KBM-7 (cell line): ENCODE measurements at places on chromosomes 3 and 15.

DNA sequence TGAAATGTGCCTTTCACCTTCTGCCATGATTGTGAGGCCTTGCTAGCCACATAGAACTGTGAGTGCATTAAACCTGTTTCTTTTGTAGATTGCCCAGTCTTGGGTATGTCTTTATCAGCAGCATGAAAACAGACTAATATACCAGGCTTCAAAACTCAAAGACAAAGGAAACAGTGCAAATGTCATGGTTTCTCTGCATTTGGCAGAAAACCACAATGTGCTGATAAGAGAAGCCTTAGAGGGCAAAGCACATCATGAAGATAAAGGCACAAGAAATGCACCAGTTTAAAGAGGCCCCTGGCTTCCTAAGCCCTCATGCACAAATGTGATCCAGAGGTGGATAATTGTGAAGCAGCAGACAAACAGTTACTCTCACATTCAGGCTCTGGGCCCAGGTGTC is 259.2 kb downstream of the CPNE4 start:
- no peak for DNase-seq

- DNase-seq: no peak
Observed at GRCh38 chr3:186538779-186539178, 5.4 kb downstream of the CRYGS start.

GRCh38 chr3:37475435-37475834 is 301.1 kb upstream of the LRRFIP2 start:
- no peak for DNase-seq

- DNase-seq: no peak
Observed at GRCh38 chr3:108495717-108496116, 14.7 kb downstream of the MYH15 start.

GRCh38 chr15:71392861-71393283 is 277.6 kb downstream of the THSD4 start:
- no peak for DNase-seq

- no peak for DNase-seq
Observed at GRCh38 chr3:69542089-69542804, 156.4 kb upstream of the FRMD4B start.

DNA sequence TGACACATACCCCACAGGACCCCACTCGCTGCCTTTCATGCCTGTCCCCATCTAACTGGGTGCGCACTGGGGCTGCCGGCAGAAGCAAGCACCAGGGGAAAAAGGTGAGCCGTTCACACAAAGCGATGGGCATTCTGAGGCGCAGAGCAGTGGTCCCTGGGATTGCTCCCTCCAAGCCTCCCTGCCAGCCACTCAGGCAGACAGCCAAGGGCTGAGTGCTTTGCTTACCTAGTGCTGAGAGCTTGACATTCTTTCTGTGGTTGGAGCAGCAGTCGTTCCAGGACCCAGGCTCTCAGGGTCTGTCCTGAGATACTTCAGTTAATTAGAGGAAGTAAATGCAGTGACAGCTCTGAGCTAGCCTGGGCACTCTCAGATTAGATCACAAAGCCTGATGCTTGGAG is 5.7 kb downstream of the ESYT3 start:
- peak; percentile 58 for DNase-seq

GRCh38 chr3:79018671-79019136 is 749.1 kb downstream of the ROBO1 start:
- peak; percentile 34 for DNase-seq

DNA sequence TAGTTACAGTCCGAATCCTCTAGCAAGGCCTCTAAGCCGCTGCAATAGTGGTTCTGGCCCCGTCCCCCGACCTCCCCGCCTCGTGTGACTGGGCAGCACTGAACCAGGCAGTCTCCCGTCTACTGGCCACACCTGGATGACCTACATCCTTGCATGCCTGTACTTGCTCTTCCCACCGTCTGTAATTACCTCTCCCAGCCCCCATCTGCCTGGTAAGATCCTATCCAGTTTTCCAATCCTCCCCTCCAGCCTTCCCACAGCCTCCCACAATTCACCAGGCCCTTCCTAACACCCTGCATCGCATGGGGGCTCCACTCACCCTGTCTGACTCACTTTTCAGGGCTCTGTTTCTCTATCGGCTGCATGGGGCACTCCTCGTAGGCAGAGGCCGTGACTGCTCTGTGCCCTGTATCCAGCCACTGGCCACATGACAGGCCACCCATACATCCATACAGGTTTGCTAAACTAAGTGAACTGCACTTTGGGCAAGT is 32.8 kb downstream of the XXYLT1 start:
- DNase-seq: no peak

GRCh38 chr3:134355416-134355815 is 18.8 kb downstream of the AMOTL2 start:
- DNase-seq: no peak

DNA sequence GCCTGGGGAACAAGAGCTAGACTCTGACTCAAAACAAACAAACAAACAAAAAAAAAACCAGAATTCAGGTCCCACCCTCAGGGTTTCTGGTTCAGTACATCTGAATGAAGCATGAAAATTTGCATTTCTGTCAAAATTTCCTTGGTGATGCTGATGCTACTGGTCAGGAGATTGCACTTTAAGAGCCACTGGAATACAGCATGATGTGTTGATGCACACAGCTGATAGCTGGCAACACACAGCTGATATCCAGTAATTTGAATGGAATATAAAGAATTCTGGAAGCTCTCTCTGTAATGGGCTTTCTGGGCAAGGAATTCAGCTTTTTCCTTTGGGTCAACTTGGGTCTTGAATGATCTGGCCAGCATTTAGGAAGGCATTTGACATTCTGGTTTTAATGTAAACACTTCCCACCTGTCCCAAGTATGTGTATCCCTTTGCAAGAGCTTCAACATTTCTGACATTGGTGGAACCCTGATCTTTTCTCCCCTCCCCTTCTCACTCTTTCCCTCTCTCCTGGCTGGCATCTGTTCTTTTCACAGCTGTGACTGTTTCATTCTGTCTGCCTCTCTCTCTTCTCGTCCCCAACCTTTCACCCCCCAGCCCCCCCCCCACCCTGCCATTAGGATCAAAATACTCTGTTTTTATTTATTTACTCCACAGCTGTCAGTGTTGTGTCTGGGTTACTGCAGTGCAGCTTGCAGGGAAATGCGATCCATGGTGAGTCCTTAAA is 189.5 kb downstream of the TPRG1 start:
- no peak for DNase-seq

DNA sequence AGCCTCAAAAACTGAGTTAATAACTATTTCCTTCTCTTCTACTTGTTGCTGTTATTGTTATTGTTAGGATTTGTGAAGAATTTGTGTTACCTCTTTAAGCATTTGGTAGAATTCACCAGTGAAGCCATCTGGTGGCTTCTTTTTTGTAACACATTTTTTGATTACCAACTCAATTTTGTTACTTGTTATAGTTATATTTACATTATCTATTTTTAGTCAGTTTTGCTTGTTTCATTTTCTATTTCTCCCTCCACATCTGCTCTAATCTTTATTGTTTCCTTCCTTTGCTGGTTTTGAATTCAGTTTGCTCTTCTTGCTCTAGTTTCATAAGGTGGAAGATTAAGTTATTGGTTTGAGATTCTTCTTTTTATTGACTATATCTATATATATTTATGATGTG is 3.7 kb upstream of the SLC9C1 start:
- no peak for DNase-seq

- no peak for DNase-seq
Observed at GRCh38 chr15:23415321-23415865, 31.6 kb downstream of the GOLGA6L2 start.

DNA sequence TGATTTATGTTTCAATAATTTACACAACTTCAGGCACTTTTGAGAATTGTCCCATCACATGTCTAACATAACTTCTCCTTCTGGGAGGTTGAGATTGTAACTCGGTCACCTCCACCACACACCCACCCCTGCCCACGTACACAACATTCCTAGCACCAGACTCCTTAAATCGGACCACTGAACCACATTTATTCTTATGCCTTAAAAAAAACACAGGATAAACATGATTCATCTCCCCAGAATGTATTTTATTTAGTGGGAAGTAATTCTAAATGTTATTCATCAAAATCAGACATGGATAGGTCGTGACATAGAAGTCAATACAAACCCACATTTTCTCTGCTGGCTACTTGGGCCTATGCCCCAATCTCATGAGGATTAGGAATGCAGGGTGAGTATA is 3.0 kb downstream of the SNTN start:
- DNase-seq: no peak

- no peak for DNase-seq
Observed at GRCh38 chr3:120472121-120472844, 21.5 kb upstream of the FSTL1 start.

- no peak for DNase-seq
Observed at GRCh38 chr15:70351941-70352774, 254.4 kb upstream of the TLE3 start.

DNA sequence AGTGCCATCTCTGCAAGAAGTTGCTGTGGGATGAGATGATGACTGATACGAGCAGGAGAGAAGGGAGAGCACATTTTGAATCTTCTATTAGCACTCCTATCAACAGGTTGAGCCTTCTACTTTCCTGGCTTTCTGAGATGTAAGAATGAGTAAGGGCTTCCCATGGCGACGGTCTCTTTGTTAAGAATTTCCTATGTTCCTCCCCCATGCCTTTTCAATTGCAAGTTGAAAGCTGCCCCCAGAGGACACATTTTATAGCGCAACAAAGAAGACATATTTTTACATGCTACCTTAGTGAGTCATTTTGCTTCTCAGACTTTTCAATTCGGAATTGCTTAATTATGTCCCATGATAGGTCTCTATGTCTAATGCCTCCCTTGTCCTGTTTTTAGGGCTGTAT is 71.3 kb upstream of the LRTM1 start:
- DNase-seq: peak; percentile 16

DNA sequence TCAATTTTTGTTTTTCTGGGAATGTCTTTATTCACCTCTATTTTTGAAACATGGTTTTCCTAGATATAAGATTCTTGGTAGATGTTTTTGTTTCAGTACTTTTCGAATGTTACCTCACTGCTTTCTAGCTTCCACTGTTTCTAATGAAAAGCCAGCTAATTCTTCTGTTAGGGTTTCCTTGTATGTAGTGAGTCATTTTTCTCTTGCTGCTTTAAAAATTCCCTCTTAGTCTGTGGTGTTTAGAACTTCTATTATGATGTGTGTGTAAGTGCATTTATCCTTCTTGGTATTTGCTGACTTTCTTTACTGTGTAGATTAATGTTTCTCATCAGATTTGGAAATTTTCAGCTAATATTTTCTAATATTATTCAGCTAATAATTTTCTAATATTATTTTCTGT is 151.1 kb upstream of the OSTN start:
- DNase-seq: no peak

- DNase-seq: peak; percentile 11
Observed at GRCh38 chr3:151037746-151038477, 47.6 kb upstream of the MED12L start.

DNA sequence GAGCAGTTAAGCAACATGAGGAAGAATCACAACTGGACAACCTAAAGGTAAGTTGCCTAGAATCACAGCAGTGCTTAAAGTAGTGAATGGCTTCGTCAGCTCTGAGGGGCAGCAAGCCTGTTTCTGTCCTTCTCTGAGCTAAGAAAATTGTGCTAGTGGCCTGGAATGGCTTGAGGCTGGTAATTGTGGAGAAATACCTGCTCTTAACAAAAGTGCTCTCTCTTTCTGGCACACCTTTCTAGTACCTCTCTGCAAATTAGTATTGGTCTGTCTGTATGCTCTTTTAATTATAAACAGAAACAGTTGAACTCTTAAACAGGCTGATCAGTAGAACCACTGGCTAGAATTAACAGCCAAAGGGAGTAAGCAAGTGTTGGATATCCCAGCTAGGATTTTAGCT is 11.6 kb downstream of the SNX1 start:
- DNase-seq: no peak

DNA sequence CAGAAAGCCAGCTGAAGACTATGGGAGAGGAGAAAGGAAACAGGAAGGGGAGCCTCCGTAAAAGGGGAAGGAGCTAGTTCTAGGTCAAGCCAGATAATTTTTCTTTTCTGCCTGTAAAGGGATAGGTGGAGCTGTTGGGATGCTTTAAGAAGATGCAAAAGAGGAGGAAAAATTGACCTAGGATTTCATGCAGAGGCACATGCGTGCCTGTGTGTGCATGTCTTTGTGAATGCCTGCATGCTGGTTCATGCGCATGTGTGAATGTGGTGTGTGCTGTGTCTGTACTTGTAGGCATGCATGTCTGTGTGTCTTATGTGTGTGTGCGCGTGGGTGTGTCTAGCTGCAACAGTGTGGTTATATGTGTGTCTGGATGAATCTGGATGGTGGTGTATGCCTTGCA is 27.3 kb downstream of the CCDC33 start:
- DNase-seq: peak; percentile 31

GRCh38 chr3:141537856-141538255 is 51.0 kb downstream of the RASA2 start:
- DNase-seq: no peak

DNA sequence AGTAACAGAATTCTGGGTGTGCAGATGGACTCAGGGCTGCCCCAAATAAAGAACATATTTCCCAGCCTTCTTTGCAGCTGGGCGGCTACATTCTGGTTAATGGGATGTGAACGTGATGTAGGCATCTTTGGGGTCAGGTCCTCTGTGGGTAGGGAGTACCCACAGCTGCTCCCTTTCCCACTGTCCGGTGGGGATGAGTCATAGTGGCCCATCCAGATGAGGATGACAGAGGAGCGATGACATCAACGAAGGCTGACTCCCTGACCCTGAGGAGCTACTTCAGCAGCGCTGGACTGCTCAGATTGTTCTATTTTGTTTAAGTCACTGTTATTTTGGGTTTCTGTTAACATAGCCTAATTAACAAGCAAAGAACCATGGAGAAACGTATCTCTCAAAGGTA is 38.0 kb downstream of the SRPRB start:
- DNase-seq: no peak

DNA sequence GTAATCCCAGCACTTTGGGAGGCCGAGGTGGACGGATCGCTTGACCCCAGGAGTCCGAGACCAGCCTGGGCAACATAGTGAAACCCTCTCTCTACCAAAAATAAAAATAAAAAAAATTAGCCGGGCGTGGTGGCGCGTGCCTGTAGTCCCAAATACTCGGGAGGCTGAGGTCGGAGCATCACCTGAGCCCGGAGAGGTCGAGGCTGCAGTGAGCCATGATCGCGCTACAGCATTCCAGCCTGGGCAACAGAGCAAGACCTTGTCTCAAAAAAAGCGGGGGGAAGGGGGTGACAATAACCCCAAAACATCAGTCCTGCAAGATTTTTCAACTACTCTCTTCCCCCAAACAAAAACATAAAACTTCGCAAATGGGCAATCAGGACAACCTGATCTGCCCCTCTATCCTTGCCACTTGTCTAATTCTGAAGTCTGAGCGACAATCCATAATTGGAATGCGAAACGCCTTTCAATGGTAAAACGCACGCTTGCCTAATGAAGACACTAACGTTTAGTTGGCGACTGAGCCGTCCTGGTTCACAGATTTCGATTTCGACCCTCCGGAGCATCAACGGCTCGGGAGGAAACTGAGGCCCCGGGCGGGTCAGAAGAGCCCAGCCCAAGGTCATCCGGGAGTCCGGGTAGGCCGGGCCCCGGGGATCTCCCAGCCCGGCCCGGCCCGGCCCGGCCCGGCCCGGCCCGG is 868 bp downstream of the BTBD1 start:
- DNase-seq: peak; percentile 55

- no peak for DNase-seq
Observed at GRCh38 chr3:145531548-145531947, 629.4 kb downstream of the PLOD2 start.
